ENCODE measurements at places on chromosomes 7 and 10.
A peak's percentile ranks its signal among the peaks of the same experiment; 100 is the strongest.

GRCh38 chr10:114453576-114453975, 49.3 kb upstream of the AFAP1L2 start:
- no peak for DNase-seq

DNA sequence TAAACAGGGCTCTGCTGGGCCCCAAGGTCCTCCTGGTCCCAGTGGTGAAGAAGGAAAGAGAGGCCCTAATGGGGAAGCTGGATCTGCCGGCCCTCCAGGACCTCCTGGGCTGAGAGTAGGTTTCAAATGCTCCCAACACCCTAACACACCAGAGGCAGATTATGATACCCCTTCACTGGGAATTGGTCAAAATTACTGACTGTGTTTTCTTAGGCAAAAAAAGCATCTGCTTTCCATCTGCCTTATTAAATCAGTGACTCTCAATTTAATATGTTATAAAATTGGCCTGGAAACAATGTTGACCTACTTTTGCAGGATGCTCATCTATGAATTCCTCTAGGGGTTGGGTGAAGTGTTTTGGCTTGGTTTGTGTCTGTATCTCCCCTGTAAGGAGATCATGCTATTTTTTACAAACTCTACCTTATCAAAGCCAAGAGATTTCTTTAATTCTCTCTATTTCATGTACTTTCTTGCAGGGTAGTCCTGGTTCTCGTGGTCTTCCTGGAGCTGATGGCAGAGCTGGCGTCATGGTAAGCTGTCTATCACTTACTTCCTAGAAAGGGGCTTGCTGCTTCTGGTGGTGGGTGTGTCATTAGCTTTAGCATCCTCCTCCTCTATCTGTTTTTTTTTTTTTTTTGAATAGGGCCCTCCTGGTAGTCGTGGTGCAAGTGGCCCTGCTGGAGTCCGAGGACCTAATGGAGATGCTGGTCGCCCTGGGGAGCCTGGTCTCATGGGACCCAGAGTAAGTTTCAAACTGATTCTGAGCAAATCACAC, 15.9 kb downstream of the COL1A2 start:
- no peak for DNase-seq

DNA sequence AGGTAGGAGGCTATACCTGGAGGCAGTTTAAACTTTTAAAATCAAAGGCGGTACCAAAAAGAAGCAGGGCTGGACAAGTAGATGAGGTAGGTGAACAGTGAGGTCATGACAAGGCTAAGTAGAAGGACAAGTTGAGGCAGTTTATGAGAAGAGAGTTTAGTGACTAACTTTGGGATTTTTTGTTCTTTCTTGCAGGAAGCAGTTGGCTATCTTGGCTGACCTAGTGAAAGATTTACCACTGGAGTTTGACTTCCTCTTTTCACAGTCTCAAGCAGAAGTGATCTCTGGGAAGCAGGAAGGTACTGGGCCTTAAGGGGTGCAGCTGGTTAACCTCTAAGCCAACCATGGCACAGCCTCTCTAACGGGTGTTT, 26.3 kb downstream of the ENTPD7 start:
- no peak for DNase-seq

DNA sequence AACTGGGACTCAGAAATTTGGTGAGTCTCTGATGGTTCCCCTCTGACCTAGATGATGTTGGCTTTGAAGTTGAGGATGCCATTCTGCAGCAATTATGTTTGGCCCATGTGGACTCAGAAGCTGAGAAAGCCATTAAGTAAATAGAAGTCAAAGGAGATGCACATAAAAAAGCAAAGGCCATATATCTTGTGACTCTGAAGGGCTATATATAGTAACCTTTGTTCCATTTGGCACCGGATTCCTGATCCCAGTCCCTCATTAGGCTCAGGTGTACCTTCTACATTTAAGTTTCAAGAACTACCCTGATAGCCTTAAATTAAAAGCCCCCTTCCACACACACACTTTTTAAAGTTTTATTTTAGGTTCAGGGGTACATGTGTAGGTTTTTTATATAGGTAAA, 50.0 kb upstream of the PDK4 start:
- DNase-seq: no peak

- DNase-seq: no peak
Measured at GRCh38 chr7:105885387-105886111, 9.2 kb upstream of the ATXN7L1 start.

DNA sequence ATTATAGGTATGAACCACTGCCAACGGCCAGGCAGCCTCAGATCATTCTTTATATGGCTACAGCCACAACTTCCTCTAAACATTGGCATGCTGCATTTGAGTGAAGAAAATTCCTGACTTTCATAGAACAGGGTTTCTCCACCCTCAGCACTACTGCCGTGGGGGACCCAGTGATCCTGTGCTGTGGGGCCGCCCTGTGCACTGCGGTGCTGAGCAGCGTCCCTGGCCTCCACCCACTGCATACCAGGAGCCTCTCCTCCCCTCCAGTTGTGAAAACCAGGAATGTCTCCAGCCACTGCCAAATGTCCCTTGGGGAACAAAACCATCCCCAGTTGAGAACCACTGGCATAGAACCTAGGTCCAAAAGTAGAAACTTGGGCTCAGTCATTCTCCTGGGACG, 15.8 kb downstream of the CNPY1 start:
- DNase-seq: no peak

GRCh38 chr7:17279061-17279460, 19.4 kb upstream of the AHR start:
- no peak for DNase-seq

- DNase-seq: no peak
Measured at GRCh38 chr7:84624527-84624926, 429.9 kb upstream of the SEMA3A start.

- DNase-seq: no peak
Measured at GRCh38 chr7:143422033-143422432, 13.4 kb upstream of the EPHA1 start.

DNA sequence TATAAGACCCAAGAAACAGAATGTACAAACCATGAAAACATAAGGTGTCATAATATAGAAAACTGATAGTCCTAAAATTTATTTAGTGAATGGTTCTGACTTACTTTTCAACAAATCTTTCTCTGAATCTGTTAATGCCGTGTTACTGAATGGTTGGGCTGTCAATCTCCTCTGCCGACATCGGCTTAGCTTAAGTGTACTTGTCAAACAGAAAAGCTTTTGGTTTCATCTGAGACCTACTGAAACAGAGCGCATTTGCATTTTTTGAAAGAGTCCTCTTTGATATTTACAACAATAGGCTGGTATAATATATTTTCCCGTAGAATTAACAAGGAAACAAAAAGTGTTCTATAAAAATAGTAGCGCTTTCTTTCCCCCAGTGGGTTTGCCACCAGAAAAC, 120.9 kb upstream of the ZNF804B start:
- no peak for DNase-seq

- no peak for DNase-seq
Measured at GRCh38 chr7:124113045-124113444, 80.2 kb upstream of the TMEM229A start.

DNA sequence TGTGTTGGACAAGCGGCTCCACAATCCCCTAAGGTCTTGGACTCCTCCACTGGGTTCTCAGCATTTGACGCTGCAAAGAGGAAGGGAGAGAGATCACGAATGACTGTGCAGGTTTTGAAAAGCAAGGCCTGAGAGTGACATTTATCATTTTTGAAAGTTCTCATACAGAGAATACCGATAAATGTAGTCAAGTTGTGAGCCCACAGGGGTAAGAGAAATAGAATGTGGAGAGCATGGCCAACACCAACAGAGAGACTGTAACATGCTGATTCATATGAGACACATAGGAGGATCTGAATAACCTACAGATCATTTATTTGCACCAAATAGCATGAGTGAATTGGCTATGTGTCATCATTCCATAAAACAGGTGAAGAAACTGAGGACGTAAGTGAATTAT, 230.5 kb upstream of the MBL2 start:
- no peak for DNase-seq

GRCh38 chr7:1236831-1237701, 4.4 kb downstream of the UNCX start:
- DNase-seq: no peak

- no peak for DNase-seq
Measured at GRCh38 chr7:108331971-108332370, 124.3 kb downstream of the NRCAM start.

GRCh38 chr7:43758029-43758821, at the start of gene BLVRA:
BLVRA (plus strand) TSS chr7:43758680; CDS start chr7:43771159, 12,479 bp downstream.
- DNase-seq: peak; percentile 53

Measured in effector CD4-positive, alpha-beta T cell (primary cell).